ENCODE measurements at places on chromosomes 2 and 18.

GRCh38 chr18:59423259-59423658, 64.2 kb upstream of the LMAN1 start:
- DNase-seq = no peak

GRCh38 chr2:226792155-226792881, 7.3 kb downstream of the IRS1 start:
- DNase-seq = no peak

DNA sequence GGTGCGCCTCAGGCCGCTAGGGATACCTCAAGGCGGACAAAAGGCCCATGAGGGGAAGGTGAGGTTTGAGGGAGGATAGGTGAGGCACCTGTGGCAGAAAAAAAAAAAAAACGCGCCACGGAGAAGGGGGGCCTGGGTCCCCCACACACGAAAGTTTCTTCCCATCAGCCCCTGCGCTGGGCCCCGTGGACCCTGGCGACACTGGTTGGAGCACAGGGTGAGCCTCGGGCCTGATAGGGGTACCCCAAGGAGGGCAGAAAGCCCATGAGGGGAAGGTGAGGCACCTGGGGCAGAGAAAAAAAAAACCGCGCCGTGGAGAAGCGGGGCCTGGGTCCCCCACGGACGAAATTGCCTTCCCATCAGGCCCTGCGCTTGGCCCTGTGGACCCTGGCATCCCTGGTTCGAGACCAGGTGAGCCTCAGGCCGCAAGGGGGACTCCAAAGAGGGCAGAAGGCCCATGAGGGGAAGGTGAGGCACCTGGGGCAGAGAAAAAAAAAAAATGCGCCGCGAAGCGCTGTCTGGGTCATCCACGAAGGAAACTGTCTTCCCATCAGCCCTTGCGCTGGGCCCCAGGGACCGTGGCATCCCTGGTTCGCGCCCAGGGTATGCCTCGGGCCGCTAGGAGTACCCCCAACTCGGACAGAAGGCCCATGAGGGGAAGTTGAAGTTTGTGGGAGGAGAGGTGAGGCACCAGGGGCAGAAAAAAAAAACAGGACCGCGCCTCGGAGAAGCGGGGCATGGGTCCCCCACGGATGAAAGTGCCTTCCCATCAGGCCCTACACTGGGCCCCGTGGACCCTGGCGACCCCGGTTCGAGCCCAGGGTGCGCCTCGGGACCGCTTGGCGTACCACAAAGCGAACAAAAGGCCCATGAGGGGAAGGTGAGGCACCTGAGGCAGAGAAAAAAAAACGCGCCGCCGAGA, 226.2 kb downstream of the CCDC74A start:
- DNase-seq = no peak

DNA sequence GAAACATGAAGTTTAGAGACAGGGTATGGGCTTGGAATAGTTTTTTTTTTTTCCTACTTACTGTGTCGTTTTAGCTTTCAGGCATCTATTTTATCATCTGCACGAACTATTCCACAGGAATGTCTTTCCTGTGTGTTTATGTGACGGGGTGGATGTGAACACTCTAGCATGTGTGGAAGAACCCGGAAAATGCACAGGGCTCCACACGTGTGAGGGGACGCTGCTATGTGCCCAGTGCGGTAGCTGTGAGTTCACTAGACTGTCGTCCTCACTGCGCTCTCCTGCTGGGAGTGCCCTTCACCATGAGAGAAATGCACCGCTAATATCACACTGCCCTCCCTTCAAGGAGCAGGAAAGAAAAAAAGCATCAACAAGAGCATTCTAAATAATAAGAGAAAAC, 250.8 kb upstream of the PXDN start:
- no peak for DNase-seq

- no peak for DNase-seq
These were observed 10.0 kb upstream of the LAPTM4A start for GRCh38 chr2:20061476-20061875.

DNA sequence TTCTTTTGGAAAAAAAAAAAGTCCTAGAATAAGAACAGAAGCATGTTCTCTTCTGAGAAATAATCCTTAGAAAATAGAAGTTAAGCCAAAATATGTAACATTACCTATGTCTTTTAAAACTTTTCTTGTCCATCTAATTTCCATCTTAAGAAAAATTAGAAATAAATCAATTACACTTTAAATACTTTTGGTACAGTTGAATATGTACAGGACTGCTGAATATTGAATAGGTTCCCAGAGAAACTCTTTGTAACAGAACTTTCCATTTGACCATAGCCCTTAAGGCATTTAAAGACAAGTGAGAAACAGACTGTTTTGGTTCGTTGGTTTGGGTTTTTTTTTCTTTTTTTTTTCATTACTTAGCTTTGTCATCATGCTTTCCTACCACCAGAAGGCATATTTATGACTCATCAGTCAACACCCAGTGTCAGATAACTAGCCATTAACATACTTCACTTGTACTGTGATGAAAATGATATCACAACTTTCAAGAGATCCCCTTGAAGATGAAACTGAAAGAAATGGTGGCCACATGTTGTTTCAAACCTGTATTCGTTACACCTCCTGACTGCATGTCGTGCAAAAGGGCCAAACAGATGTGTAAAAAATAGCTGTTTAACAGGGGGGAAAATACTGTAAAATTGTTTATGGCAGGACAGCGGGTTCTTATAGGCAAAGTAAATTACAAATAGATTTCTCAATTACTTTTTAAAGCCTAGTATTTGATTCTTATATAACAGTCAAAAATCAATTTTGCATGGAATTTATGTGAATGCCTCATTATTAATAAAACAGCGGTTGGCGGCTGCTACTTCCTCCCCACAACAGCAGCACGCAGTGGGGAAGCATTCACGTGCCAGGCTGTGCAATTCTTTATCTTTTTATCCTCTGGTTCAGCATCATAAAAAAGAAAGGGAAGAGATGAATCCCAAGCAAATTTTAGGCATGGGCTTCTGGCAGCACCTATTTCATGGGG, 280.7 kb upstream of the HNRNPA3 start:
- DNase-seq = no peak

- no peak for DNase-seq
These were observed 157.9 kb upstream of the MAP3K20 start for GRCh38 chr2:172917716-172918115.

GRCh38 chr2:49004036-49004626, 150.2 kb downstream of the FSHR start:
- DNase-seq = no peak

DNA sequence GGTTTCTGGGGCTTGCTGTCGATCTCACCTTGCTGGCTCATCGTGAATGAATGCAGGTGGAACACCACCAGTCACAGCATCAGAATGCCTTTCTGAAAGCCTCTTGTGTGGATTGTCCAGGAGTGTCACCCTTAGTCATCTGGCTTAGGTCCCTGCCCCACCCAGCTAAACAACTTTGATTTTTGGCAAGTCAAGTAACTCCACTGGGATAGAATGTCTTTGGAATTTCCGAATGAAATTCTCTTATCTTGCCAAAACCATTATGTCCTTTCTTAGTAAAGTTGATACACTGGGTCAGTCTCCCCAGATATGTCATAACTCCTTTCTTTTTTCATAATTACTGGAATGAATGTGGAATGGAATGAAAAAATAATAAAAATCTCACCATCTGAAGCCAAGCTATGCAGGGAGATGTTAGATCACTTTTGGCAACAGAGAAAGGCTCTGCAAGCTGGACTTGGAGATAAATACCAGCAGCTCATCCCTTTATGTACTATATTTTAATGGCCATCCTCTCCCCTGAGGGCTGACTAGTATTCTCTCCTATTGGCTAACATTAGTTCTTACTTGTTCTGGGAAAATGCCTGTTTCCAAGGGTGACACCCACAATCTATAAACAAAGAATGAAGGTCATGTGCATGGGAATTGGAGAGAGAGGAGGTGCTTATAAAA, 35.4 kb downstream of the INSIG2 start:
- no peak for DNase-seq

- no peak for DNase-seq
These were observed 853.9 kb downstream of the NRXN1 start for GRCh38 chr2:50178050-50178449.

- no peak for DNase-seq
These were observed 45.9 kb downstream of the PNO1 start for GRCh38 chr2:68203587-68203986.

- no peak for DNase-seq
These were observed 118.4 kb upstream of the PXDN start for GRCh38 chr2:1862608-1863280.

- DNase-seq = no peak
These were observed 26.9 kb downstream of the LOXHD1 start for GRCh38 chr18:46630160-46630559.

- no peak for DNase-seq
These were observed at the start of gene CHRNA1 for GRCh38 chr2:174764280-174765255. CHRNA1 (minus strand) TSS chr2:174764472; CDS start chr2:174764394, 78 bp downstream.

DNA sequence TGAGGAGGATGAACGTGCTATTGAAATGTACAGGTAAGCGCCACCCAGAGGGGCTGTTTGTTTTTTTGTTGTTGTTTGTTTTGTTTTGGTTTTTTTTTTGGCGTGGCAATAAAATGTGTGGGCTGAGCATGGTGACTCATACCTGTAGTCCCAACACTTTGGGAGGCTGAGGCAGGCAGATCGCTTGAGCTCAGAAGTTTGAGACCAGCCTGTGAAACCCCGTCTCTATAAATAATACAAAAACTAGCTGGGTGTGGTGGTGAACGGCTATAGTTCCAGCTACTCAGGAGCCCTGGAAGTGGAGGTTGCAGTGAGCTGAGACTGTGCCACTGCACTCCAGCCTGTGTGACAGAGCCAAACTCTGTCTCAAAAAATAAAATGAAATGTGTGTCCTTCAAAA, 6.2 kb downstream of the PDCL3 start:
- no peak for DNase-seq

DNA sequence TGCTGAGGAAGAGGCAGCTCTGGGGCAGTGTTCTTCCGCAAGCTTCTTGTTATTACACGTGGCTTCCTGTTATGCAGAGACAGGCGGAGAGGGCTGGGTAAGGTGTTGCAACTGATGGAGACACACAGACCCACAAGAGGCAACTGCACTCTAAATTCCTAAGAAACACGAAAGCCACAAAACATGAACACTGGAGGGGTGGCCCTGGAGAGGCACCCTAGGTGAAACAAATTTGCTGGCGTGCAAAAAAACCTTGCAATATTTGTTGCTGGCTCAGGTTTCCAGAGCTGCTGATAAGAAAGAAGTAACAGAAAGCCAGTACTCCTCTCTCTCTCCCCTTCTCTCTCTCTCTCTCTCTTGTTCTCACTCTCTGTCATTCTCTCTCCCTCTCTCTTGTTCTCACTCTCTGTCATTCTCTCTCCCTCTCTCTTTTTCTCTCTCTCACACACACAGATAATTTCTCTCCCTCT, 31.8 kb downstream of the ARHGAP25 start:
- no peak for DNase-seq

GRCh38 chr2:98341241-98341640, 5.0 kb upstream of the CNGA3 start:
- DNase-seq = no peak

- DNase-seq = no peak
These were observed 245.8 kb downstream of the KCNE4 start for GRCh38 chr2:223297788-223298187.

DNA sequence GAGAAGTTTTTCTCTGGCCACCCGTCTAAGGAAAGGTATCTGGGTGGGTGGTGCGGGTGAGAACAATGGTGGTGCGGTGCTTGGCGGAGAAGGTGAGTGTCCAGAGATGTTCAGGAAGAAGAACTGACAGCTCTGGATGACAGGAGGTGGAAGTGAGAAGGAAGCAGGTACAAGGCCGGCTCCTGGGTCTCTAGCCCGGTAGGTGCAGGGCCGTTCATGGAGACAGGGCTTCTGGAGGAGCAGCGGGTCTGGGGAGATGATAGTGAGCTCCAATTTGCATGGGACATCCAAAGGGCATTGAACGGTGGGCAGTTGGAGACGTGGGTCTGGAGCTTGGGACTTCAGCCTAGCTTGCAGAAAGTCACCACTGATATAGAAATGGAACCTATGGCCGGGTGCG, 979 bp upstream of the FAHD2B start:
- DNase-seq = no peak

DNA sequence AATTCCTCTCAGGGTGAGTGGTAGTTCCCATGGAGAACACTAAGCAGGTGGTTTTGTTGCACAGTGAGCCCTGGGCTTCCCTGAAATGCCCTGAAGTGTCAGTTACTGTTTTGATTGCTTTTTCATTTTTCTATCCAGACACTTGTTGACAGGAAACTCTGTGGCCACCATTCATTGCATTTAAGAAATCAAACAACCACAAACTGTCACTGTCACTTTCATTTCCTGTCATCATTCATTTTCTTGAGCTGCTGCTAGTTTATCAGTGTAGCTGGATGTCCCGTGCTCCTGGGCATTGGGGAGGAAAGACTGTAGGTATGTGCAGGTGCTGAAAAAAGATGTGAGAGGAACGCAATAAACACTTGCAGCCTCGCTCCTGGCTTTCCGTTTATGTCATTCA, 891.6 kb upstream of the ZEB2 start:
- DNase-seq = no peak

GRCh38 chr18:59718464-59719157, 21.4 kb upstream of the CCBE1 start:
- DNase-seq = no peak

DNA sequence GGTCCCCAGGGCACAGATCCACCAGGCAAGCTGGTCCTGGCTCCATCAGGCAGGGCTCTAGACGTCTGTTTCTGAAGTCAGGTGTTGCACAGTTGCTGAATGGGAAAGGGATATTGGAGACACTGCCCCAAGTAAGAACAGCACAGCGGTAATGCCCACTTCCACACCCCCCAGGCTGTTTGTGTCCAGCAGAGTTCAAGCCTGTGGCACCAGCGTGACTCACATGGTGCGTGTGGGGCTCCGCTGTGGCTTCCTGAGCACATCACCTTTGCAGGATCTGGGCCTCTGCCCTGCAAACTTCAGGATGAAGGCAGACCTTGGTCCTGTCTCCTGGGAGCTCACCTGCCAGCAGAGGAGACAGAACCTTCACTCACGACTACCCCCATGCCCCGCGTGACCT, 203.3 kb downstream of the TFCP2L1 start:
- no peak for DNase-seq

DNA sequence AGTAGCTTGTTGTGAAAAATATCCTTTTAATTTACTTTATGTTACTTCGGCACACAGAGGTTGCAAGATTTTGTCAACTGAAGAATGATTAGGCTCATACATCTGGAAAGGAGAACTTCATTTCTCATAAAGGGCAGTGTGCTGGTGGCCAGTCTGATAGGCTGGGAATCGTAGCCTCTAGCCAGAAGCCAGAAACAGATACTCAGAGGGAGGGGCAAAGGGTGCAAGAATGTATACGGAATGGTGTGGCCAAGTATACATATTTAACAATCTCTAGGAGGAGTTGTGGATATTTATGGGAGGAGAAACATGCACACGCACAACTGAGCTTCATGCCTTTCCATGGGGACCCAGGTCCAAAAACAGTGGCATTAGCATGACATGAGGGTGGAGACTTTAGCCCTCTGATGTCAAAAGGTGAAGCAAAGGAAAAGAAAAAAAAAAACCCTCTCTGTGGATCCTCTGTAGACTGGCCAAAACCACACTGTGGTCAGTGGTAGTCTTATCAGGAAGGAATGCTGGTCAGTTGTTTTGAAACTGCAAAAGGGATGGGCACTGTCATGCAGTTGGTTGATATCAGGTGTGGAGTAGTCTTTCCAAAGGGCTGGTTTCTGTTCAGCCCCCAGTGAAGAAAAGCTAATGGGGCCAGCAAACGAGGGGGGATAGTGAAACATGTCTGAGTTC, 34.9 kb upstream of the APCDD1 start:
- DNase-seq = no peak

Measured in stimulated activated CD8-positive, alpha-beta memory T cell treated with anti-CD3 and anti-CD28 coated beads, Interleukin-7, amount 100 ng/mL, for 24 hours (primary cell).